ENCODE measurements at places on chromosomes 1 and 21.

DNA sequence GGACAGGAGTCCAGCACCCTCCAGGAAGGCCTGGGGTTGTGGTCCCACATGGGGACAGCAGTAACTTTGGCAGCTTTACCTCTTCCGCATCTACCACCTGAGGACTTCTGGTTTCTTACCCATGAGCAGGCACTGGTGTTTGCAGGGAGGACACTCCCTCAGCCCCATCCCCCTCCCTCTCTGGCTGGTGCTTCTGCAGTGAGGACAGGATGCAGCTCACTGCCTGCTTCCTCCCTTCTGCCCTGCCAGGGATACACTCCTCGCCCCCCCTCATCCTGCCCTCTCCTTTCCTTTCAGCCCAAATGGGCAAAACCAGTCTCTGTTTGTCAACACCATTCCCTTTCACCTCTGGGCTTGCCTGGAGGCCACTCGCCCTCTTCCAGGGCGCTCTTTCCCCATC lies 62.4 kb downstream of the KIRREL1 start:
- no peaks in the 10 kb centered on the region for H3K36me3 ChIP-seq
- H3K4me3 ChIP-seq: no peak overlapping the region
- H3K4me1 ChIP-seq: no peaks in the 10 kb centered on the region
- DNase-seq: no peak
- no peak overlapping the region for H3K27ac ChIP-seq
- H3K27me3 ChIP-seq: no peaks in the 10 kb centered on the region

- no peaks in the 10 kb centered on the region for H3K4me1 ChIP-seq
- no peak overlapping the region for H3K27ac ChIP-seq
- H3K27me3 ChIP-seq: no peaks in the 10 kb centered on the region
- no peak for DNase-seq
- H3K4me3 ChIP-seq: no peak overlapping the region
- H3K36me3 ChIP-seq: no peaks in the 10 kb centered on the region
Observed at GRCh38 chr1:151653397-151653796, 41.5 kb downstream of the SNX27 start.

DNA sequence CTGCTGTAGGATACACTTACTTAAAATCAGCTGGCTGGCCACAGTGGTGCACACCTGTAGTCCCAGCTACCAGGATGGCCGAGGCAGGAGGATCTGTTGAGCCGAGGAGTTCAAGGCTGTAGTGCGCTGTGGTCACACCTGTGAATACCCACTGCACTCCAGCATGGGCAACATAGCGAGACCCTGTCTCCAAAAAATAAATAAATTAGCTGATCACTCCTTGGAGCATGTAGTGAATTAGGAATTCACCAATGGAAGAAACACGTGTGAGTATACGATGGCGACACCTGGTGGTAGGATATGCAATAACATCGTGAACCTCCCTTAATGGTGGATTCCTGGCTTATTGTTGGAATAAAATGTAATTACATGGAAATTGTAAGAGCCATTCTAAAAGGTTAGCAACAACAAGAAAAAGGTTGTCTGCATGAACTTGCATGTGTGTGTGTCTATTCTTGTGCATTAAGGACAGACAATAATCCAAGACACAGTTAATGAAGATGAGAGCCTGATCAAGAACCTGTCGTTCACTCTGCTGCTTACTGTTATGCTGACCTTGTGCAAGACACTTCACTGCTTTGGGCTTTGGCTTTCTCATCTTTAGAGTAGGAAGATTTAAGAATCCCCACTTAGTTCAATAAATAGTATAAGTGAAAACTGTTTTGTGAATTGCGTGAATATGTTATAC lies 38.6 kb upstream of the COX20 start:
- H3K36me3 ChIP-seq: no peaks in the 10 kb centered on the region
- no peaks in the 10 kb centered on the region for H3K4me1 ChIP-seq
- peak; percentile 76 for DNase-seq
- H3K27me3 ChIP-seq: no peaks in the 10 kb centered on the region
- no peak overlapping the region for H3K27ac ChIP-seq

DNA sequence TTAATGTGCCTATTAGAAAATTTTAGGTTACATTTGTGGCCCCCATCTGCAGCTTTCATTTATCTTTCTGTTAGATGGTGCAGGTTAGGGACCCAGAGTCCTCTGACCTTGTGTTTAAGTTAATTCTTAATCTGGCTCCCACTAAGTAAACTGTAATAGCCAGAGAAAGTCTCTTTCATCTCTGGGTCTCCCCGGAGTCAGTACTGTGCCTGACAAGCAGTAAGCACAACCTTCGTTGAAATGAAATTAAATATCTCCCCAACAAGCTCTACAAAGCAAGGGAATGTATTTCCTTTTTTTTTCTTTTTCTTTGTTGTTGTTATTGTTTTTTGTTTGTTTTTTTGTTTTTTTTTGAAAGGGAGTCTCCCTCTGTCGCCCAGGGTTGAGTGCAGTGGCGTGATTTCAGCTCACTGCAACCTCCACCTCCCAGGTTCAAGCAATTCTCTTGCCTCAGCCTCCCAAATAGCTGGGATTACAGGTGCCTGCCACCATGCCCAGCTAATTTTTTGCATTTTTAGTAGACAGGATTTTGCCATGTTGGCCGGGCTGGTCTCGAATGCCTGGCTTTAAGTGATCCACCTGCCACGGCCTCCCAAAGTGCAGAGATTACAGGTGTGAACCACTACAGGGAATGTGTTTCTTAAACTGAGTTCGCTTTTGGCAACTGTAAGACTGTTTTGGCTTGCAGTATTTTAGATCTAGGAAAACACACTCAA lies 81.6 kb downstream of the HHIPL2 start:
- H3K4me1 ChIP-seq: peaks cover 2% of the 10 kb centered on the region
- no peak overlapping the region for H3K4me3 ChIP-seq
- H3K27ac ChIP-seq: no peak overlapping the region
- H3K27me3 ChIP-seq: no peaks in the 10 kb centered on the region

- H3K27ac ChIP-seq: no peak overlapping the region
- DNase-seq: no peak
- no peaks in the 10 kb centered on the region for H3K4me1 ChIP-seq
- no peaks in the 10 kb centered on the region for H3K27me3 ChIP-seq
- H3K4me3 ChIP-seq: no peak overlapping the region
- H3K36me3 ChIP-seq: no peaks in the 10 kb centered on the region
Observed at GRCh38 chr1:218514689-218515088, 169.6 kb downstream of the TGFB2 start.

- H3K4me3 ChIP-seq: no peak overlapping the region
- no peaks in the 10 kb centered on the region for H3K36me3 ChIP-seq
- H3K27ac ChIP-seq: no peak overlapping the region
- no peaks in the 10 kb centered on the region for H3K27me3 ChIP-seq
Observed at GRCh38 chr1:61284248-61284854, 202.0 kb downstream of the NFIA start.

GRCh38 chr1:244365809-244366208 lies 85.9 kb downstream of the ADSS2 start:
- DNase-seq: no peak
- H3K27me3 ChIP-seq: no peaks in the 10 kb centered on the region
- H3K4me1 ChIP-seq: no peaks in the 10 kb centered on the region
- H3K36me3 ChIP-seq: no peaks in the 10 kb centered on the region
- peak overlapping the region; percentile 62 for H3K27ac ChIP-seq
- H3K4me3 ChIP-seq: no peak overlapping the region

DNA sequence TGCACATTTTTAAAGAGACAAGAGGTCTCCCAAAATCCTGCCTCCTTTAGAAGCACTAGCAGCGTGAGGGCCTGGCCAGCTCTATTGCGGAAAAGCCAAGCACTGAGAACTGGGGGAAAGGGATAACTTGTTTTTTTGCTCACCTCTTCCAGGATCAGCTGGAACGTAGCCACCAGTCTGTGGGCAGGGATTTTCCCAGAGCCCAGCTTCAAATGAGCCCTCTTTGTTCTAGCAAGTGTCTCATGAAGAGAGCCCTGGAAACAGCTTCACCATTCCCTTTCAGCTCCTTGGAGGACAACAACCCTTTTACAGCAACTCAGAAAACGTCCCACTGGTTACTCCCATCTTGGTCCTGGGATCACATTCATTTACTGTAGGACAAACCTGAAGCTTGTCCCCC lies 195.4 kb downstream of the LMX1A start:
- H3K4me3 ChIP-seq: no peak overlapping the region
- no peak for DNase-seq

GRCh38 chr1:32971576-32971975 lies 7.0 kb upstream of the RNF19B start:
- no peaks in the 10 kb centered on the region for H3K27me3 ChIP-seq
- DNase-seq: no peak
- no peaks in the 10 kb centered on the region for H3K36me3 ChIP-seq
- no peaks in the 10 kb centered on the region for H3K4me1 ChIP-seq
- no peak overlapping the region for H3K4me3 ChIP-seq

DNA sequence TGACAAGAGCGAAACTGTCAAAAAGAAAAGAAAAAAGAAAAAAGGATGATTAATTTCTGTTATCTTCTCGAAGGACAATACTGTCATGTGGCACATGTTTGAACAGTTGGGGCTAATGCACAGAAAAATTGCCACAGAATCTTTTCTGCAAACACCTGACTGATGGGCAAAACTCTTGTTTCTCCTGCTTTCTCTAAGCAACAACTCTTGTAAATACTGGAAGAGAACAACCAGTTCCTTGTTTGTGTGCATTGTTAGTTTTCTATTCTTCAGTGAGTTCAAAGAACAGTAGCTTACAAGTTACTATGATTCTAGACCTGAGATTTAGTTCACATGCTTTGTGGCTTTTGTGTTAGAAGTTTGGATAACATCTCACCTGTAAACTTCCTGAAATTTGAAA lies 60.7 kb downstream of the CDC14A start:
- H3K4me3 ChIP-seq: no peak overlapping the region
- H3K4me1 ChIP-seq: peaks cover 2% of the 10 kb centered on the region
- peak overlapping the region; percentile 31 for H3K27ac ChIP-seq
- DNase-seq: no peak
- no peaks in the 10 kb centered on the region for H3K27me3 ChIP-seq

DNA sequence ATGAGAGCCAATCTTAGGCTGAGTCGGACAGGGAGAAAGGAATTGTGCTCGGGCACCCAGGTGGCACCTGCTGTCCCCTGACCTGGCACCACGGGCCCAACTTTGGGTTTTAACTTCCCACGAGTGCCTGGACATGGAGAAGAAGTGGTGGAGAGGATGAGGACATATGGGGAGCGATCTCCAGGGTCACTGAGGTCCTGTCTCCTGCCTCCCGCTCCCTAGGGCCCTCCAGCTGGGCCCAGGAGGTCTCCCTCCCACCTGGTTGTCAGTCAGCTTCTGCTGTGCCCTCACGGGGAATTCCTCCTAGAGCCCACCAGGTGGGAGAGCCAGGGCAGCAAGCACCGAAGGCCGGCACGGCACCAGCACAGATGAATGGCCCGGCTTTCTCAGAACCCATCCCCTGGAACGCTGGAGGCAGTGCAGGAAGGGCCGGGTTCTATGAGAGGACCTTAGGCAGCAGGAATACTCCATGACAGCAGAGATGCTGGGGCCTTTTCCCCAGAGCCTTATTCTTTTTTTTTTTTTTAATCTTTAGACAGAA lies 435.5 kb downstream of the CAMTA1 start:
- no peaks in the 10 kb centered on the region for H3K36me3 ChIP-seq
- no peaks in the 10 kb centered on the region for H3K4me1 ChIP-seq
- H3K27me3 ChIP-seq: no peaks in the 10 kb centered on the region
- DNase-seq: no peak
- no peak overlapping the region for H3K4me3 ChIP-seq

DNA sequence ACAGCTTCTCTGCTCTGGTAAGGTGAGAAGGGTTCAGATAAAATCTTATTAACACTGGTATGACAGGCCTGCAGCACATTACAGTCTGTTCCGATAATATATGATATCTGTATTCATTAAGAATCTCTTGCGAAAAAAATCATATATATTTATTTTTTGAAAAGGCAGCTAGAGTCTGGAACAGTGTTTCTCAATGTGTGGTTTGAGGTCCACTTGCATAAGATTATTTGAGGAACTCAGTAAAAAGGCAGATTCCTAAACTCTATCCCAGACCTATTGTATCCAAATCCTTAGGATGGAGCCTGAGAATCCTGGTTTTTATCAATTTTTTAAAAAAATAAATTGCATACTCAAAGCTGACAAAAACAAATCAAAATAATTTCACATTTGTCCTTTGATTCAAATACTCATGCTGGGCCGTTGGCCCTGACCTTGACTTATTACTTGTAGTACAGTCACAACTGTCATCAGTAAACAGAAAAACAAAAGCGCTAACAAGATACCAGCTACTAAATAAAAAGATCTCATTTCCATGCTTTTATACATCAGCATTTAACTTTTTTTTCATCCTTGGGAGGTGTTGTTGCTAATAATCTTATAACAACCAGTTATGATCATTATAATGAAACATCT lies 60.6 kb downstream of the RGS2 start:
- H3K36me3 ChIP-seq: no peaks in the 10 kb centered on the region
- no peaks in the 10 kb centered on the region for H3K27me3 ChIP-seq
- no peak overlapping the region for H3K27ac ChIP-seq

DNA sequence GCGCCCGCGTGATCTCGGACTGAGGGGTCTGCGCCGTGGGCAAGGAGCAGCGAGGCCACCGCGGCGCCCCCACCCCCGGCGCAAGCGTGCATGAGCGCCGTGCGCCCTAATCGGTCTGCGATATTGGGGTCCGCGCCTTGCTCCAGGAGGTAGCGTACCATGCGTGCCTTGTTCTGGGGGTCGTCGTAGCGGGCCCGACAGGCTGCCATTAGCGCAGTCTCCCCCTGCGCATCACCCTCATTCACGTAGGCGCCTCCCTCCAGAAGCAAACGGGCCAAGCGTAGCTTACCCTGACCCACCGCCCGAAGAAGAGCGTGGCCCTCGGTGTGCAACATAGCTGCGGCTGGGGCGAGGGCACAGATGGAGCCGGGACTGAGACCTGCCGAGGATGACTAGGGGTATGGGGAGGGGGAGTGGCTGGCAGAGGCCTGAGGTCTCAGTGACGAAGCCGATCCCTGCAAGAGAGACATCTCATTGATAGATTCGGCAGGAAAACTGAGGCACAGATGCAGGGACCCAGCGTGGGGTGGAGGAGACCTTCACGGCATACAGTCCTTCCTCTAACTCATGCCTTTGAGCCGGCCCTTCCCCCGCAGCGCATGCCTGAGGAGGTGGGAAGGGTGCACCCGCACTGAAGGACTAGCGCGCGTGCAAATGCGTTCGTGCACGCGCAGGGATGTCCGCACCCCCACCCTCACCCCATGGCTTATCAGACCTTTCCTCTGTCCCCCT lies 2.8 kb downstream of the ANKRD34A start:
- peak overlapping the region; percentile 65 for H3K4me3 ChIP-seq
- no peaks in the 10 kb centered on the region for H3K27me3 ChIP-seq
- peak; percentile 38 for DNase-seq

DNA sequence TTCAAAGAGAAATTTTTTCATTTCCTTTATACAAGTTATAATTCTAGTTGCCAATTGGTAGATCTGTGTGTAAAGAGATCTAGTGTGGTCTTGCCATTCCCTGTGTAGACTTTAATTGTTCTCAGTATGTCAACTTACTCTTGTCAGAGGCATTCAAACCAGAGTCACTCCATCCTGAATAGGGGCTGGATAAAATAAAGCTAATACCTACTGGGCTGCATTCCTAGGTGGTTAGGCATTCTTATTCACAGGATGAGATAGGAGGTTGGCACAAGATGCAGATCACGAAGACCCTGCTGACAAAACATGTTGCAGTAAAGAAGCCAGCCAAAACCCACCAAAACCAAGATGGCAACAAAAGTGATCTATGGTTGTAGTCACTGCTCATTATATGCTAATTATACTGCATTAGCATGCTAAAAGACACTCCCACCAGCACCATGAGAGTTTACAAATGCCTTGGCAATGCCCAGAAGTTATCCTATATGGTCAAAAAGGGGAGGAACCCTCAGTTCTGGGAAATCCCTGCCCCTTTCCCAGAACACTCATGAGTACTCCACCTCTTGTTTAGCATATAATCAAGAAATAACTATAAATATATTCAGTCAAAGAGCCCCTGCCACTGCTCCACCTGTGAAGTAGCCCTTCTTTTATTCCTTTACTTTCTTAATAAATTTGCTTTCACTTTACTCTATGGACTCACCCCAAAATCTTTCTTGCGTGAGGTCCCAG lies 74.0 kb upstream of the ADAMTS5 start:
- H3K36me3 ChIP-seq: no peaks in the 10 kb centered on the region
- no peaks in the 10 kb centered on the region for H3K4me1 ChIP-seq
- no peak for DNase-seq
- no peak overlapping the region for H3K4me3 ChIP-seq
